Activated CD8-positive, alpha-beta memory T cell treated with anti-CD3 and anti-CD28 coated beads for 48 hours (primary cell): ENCODE measurements at places on chromosomes 1 and 21.

GRCh38 chr1:26700711-26701110, 4.9 kb downstream of the ARID1A start:
- no peak for DNase-seq

DNA sequence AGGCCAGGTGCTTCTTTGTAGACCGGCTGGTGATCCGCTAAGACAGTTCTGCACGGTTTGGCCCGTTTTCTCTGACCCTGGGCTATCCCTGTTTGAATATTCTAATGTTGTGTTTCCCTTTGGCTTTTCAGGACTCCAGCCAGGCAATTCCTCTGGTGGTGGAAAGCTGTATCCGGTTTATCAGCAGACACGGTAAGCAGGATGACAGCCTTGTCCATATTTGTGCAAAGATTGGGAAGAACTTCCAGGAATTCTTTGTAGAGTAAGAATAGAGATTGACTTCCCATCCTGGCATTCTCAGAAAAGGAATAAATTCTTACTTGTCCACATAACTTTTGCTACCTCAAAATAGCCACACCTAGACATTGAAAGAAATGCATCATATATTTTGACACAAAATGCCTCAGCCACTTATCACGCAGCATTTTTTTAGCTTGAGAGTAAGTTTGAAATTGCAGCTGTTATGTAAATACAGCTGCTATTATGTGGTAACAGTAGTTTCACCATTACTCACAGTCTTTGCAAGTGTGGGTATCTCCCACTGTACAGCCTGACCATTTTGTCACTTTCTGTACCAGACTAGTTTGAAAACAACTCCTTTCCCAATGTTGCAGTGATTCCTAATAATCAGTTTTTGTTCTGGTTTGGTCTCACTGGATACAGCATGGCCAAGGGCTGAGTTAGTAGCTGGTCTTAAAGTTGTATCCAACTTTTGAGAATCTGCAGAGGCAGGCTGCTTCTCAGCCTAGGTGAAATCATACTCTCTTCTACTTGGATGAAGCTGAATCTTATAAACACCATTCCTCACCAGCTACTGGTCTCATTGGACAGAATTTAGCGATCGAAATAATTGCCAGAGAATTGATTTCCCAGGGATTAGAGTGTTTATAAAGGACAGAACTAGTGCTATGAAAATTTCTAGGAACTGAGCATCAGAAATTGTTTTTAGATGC, 40.0 kb upstream of the IKBKE start:
- DNase-seq, result no peak

- DNase-seq, result no peak
These were observed 531 bp upstream of the HMGN2 start for GRCh38 chr1:26471498-26472319.

GRCh38 chr1:182259968-182260367, 131.6 kb downstream of the GLUL start:
- no peak for DNase-seq

GRCh38 chr1:12085643-12086260, 22.6 kb downstream of the TNFRSF8 start:
- no peak for DNase-seq

- no peak for DNase-seq
These were observed 1.2 kb upstream of the KRTAP23-1 start for GRCh38 chr21:30349572-30349971.

DNA sequence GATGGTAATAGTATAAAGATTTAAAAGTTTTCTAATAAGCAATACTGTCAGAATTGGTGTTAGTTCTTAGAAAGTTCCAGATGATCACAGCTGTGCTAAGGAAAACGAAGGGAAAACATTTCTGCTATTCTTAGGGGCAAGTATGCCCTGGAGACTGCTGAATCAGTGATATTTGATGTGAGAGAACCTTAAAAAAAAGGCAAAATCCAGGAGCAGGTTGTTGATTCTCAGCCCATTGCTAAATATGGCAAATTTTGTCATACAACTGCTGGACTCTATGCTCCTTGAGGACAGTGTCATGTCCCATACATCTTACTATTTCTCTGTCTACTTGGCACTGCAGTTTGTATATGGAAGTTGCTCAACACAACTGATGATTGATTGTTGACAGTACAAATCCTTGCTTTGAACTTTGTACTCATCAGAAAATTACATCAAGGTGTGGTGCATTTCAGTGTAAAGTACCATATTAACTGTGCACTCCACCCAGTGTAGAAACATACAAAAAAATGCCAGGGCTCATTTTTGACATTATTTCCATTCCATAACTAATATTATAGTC, 10.9 kb downstream of the CRCT1 start:
- DNase-seq, result no peak

DNA sequence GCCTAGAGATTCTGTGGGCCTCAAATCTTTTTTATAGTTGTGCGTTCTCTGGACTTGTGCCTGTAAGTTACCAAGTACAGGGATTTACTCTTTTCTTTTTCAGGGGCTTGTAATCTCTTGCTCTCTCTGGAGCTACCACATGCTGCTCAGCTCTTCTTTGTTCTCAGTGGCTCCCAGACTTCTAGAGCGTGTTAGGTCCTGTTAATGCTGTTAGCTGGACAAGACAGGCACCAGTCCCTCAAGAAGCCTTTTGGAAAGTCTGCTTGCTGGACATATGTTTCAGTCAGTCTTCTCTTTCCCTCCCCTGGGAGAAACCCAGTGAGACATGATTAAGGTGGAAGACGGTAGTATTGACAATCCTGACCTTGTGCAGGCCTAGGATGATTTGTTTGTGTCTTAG, 29.4 kb downstream of the KCNK2 start:
- no peak for DNase-seq

GRCh38 chr1:5962265-5963105, 29.7 kb downstream of the NPHP4 start:
- DNase-seq, result no peak

DNA sequence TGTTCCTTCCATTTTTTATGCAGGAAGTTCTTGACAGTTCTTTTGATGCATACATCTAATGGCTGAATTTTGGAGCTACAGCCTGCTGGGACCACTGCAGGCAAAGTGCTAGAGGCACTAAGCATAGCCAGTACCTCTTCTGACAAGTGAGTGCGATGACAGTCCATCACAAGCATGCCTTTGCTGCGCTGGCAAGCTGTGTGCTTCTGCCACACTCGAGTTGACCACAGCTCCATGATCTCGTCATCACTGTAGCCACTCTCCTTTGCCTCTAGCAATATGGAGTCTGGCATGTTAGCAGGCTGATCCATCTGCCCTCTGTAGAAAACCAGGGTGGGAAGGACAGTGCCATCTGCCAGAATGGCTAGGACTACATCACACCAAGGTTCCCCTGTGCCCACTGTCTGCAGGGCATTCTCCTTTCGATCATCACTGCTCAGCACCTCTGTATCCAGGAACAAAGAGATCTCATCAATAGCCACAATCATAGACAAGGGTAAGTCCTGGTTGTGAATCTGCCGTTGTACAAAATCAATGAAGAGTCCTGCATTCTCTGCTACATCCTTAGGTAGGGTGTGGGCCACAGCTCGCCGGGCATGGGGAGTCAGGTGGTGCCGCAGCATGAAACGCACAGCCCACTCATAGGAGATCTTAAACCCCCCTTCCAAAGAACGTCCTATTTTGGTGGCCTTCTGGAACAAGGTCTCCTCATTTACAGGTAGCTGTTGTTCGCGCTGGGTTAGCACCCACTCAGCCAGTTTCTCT, 6.0 kb downstream of the PSMB4 start:
- DNase-seq, result no peak

GRCh38 chr1:203304391-203304918, 864 bp upstream of the BTG2 start:
- no peak for DNase-seq

GRCh38 chr1:155888481-155888880, 22.7 kb downstream of the RIT1 start:
- DNase-seq, result no peak

- no peak for DNase-seq
These were observed 200.0 kb downstream of the GABPA start for GRCh38 chr21:25934771-25935224.

- no peak for DNase-seq
These were observed 82.2 kb downstream of the FMN2 start for GRCh38 chr1:240173836-240174235.

GRCh38 chr1:93675931-93676330, 5.7 kb downstream of the BCAR3 start:
- DNase-seq, result no peak

- no peak for DNase-seq
These were observed 78.2 kb upstream of the ARHGAP29 start for GRCh38 chr1:94315552-94316116.

GRCh38 chr1:202697038-202697437, 13.2 kb downstream of the SYT2 start:
- no peak for DNase-seq

DNA sequence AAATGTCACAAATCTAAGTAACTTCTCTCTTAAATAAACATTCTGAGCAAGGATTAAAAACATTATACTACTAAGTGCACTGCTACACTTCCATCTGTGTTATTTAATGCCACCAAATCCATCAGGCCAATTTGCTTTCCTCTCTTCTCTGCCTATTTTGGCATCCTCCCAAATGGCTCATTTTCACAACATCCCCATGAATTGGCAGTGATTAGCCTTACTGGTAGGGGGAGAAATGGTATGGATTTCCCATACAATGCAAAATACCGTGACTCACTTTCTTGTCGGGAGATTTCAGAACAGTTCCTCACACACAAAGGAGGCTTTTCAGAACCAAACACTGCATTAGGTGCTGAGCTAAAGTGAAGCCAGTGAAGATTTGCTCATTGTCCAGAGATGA, 195.7 kb downstream of the MIS18A start:
- no peak for DNase-seq

DNA sequence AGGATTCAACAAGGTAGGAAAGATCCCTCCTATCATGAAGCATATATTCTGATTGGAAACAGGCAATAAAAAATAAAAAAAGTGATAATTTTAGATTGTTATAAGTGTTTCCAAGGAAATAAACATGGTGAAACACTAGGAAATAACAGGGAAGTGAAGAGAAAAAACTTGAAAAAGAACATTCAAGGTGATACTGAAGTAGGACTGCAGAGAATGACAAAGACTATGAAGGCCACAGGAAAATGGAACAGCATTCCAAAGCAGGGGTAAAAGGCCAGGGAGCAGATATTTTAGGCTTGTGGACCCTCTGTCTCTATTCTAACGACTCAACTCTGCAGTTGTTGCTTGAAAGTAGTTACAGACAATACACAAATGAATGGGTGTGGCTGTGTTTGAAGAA, 7.9 kb downstream of the ANKRD45 start:
- no peak for DNase-seq

DNA sequence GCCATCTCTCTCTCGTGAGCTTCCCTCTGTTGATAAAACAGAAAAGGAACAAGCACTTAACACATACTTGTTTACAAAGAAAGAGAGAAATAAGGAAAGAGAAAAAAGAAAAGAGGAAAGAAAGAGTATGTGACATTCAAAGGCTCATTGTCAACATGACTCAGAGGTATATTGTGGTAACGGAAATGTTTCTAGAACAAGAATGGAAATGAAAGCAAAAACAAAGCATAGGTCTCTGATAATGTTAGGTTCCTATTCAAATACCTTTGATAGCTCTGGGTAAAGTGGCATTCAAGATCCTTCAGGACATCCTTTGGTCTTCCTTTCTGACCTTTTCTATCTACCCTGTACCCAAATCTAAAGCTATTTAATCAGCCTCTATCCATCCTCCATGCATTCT, 67.4 kb upstream of the DMRTA2 start:
- no peak for DNase-seq

DNA sequence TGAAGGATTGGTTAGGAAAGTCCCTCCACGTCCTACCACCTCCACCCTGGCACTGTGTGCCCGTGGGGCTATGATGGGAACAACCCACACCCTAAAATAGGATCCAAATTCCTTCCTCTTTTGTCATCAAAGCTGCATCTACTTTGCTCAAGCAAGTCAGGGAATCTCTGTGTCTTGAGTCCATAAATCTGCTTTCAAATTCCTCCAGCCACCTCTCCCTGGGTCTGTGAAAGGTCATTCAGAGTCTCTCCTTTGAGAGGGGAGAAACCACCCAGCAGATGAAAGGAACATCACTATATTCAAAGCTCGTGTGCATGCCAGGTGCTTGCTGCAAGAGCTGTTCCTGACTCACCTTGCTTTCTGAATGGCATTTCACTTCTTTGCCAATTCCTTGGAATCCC, 243.6 kb downstream of the TM2D1 start:
- DNase-seq, result no peak

DNA sequence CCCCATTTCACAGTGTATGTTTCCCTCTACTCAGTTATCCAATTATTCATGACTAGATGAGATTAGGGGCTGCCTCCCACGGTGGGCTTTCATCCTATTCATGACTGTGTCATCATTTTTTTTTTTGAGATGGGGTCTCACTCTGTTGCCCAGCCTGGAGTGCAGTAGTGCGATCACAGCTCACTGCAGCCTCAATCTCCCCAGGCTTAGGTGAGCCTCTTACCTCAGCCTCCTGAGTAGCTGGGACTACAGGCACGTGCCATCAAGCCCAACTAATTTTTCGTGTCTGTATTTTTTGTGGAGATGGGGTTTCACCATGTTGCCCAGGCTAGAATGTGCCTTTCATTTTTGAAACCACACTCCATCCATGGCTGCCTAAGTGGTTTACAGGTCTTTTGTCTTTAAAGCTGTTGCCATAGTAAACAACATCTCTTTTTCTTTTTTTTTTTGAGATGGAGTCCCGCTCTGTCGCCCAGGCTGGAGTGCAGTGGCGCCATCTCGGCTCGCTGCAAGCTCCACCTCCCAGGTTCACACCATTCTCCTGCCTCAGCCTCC, 60.0 kb downstream of the PIK3CD start:
- no peak for DNase-seq

GRCh38 chr1:246787781-246788513, 63.7 kb downstream of the SCCPDH start:
- no peak for DNase-seq

DNA sequence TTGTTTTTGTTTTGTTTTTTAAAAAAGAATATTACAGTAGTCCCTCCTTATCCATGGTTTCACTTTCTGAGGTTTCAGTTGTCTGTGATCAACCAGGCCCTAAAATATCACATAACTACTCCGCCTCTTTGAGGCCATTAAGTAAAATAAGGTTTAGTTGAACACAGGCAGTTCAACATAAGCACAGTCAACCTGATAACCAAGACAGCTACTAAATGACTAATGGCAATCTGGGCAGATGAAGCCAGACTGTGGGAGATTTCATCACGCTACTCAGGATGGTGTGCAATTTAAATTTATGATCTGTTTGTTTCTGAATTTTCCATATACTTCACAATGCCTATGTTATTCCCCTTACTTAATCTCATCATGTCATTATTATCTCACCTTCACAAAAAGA, 30.1 kb downstream of the LDLRAD1 start:
- DNase-seq, result no peak

DNA sequence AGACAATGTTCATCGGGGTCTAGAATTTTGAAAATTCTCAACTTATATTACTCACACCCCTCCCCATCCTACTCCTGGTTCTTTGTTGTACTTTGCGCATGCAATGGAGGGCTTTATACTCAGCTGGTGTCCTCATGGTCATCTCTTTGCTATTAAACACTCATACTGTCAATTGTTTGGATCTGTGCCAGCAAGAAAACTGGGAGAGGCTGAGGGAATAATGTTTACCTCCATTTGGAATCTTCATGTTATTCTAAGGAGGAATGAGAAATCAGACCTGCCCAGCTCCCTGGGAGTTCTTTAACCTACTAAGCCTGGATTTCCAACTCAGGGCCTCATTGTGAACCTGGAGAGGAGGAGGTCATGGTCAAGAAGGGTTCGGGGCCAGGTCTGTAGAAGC, 143.9 kb upstream of the DNAH14 start:
- DNase-seq, result no peak

- DNase-seq, result no peak
These were observed 38.7 kb upstream of the COL6A2 start for GRCh38 chr21:46059195-46059594.
